IMR-90 (cell line): ENCODE measurements at places on chromosomes 5 and 9. TPM values are rescaled to one million over a fixed set of nuclear protein-coding genes. Genes with fewer than 3 reads are reported as not detected.

GRCh38 chr5:177040814-177041420 is 18.4 kb downstream of the ZNF346 start:
- DNase-seq: peak; percentile 45

IFNB1 gene
- not detected in 2 replicates for total RNA-seq

DNA sequence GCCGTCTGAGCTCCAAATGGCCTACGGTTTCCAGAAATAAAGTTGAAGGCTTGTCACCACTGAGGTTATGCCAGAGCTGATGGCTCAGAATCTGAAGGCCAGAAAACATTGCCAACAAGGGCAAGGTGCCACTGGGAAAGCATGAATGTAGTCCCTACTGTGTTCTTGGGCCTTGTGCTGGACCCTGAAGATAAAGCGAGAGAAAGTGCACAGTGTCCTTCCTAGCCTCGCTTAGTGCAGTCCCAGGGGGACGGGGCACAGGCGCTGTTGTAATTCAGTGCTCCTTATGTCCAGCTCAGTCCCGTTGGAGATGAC is 84.5 kb downstream of the NDFIP1 start:
- DNase-seq: no peak

DNA sequence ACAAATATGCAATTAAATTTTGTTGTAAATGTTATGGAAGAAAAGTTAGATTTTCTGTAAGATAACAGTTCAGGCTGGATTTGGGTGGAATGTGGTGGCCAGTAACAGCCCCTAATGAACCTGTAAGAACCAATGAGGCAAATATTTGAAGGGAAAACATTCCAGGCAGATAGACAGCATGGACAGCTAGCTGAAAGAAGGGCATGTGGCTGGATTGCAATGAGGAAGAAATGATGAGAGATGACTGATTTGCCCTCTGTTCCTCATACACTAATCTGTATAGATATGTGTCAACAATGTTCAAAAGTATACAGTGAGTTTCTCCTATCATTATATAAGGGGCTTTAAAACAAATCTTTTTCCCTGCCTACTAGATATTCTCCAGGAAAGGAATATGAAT is 58.8 kb downstream of the MAN2A1 start:
- DNase-seq: peak; percentile 15

OLFML2A gene
- 1.4 and 2.0 TPM in 2 replicates for total RNA-seq

- DNase-seq: peak; percentile 42
Observed at GRCh38 chr5:69024241-69024651, 69.6 kb upstream of the SLC30A5 start.

DNA sequence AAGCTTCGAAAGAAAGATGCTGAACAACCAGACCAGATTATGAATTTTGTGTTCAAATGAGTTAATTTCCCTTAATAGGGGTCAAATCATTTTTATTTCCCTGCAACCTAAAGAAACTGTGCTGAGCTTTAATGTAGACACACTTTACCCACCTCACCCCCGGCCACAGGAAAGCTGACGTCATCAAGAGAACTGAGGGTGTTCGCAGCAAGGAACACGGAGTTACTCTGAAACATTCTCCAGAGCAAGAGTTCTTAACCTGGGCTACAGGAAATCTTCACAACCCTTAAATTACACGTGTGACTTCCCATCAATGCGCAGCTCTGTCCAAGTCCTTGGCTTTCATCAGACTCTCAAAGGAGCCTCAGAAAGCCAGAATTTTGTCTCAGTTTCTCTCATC is 116.3 kb downstream of the COL23A1 start:
- DNase-seq: no peak
